ENCODE measurements at places on chromosomes 4 and X.

- no peak for DNase-seq
These were observed 33.3 kb downstream of the F11 start for GRCh38 chr4:186299291-186299690.

DNA sequence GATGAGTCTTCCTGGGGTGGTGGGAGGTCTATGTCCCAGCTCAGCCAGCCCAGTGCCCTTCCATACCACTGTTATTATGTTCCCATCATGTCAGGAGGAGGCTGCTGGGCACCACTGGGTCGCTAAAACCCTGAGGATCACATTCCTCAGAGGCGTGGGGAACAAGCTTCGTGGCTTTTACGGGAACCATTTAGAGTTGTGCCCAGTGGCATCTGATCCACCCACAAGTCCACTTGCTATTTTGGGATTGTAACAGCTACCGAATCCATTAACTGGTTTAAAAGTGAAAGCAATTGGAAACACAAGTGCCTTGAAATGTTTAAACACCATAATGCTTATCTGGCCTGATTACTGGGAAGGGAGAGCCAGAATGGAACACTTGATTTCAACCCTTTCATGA, 13.1 kb upstream of the CCKAR start:
- DNase-seq: no peak

- no peak for DNase-seq
These were observed 47.4 kb upstream of the ZNF518B start for GRCh38 chr4:10504570-10505179.

DNA sequence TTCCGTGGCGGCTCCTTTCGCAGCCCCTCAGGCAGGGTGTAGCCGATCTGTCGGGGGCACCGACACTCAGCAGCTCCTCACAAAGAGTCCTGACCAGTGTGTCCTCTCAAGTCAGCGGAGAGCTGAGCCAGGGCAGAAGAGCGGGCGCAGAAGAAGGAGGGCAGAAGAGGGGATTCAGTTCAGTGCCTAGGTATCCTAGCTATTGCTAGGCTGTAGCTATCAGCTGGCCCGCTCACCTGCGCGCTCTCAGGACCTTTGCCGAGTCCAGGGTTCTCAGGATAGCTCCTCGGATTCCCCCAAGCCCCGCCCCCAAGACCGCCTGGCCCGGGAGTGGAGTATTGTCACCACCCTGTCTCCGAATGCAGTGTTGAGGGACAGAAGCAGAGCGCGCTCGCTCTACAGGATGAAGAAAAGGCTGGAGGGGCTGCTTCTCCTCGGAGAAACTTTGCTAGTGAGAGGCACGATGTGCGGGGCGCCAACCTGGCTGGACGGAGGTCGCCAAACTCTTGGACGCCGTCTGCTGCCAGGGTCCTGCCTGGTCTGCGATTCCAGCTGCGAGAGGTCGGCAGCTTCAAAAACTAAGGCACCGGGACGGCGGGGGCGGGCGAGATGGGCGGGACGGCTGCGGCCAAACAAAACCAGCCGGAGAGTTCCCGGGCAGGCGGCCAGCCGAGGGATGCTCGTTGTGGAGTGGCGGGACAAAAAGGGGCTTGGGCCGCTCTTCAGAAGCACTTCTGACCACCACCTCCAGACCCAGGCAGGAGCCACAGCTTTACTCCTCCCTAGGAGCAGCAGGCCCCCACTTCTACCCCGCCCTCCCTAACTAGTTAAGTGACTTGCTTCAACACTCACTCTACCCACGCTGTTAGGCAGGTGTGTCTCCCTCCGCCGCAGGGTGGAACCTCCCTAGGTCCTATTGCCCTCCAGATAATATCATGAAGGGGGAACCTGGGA, at the start of gene XKRX:
Gene XKRX (minus strand): TSS at position 258 of the 954 bp plus-strand sequence. CDS start 613 bp downstream, outside the sequence.
- peak; percentile 41 for DNase-seq

DNA sequence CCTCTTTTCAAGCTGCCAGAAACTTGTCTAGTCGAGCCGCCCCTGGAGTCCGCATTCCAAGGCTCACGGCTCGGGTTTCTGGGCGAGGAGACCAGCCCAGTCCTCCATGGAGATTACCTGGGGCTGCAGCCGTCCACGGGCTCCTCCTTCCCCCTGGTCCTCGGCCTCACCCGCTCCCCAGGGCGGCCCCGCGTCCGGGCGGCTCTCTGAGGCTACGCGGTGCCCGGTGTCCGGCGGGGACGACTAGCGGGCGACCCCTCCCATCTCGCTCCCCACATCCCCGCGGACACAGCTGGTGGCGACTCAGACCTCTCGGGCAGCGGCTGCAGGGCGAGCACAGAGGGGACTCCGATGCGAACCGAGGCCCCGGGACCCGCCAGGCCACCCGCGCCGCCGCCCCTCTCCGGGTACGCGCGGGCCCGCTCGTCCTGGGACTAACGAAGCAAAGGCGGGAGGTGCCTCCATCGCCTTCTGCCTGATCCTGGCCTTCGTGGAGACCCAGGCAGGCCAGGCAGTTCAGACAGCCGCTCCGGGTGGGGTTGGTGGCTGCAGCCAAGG, 159.4 kb downstream of the TRAM1L1 start:
- DNase-seq: no peak

- no peak for DNase-seq
These were observed 41.4 kb downstream of the SPRY1 start for GRCh38 chr4:123438031-123438430.

DNA sequence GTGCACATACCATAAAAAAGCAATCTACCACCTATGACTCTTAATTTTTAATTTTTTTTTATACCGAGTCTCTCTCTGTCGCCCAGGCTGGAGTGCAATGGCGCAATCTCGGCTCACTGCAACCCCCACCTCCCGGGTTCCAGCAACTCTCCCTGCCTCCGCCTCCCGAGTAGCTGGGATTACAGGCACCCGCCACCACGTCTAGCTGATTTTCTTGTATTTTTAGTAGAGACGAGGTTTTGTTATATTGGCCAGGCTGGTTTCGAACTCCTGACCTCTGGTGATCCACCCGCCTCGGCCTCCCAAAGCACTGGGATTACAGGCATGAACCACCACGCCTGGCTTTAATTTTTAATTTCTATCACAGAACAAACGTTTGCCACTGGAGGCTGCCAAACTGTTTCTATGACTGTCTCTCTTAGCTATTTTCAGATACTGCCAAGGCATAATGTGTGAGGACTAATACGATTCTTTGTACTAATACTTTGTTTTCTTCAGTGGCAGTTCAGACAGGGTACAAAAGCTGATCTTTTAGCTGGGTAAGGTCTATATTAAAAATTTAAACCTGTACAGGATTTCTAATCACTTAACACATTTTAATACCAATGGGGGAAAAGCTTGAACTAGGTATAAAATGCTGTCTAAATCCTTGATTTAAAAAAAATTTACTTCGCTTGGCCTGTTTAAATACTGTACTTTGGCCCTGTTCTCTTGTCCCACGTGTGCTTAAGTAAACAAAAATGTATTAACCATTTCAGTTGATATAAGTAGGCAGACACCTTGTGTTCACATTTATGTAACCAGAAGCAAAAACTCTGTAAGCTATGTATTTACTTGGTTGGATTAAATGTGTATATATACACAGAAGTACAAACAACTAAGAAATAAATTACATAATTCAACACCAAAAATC, 2.3 kb downstream of the PGRMC2 start:
- DNase-seq: no peak

GRCh38 chr4:10671366-10671765, 13.2 kb downstream of the CLNK start:
- no peak for DNase-seq

- no peak for DNase-seq
These were observed 98.3 kb downstream of the RAPGEF2 start for GRCh38 chr4:159201168-159201567.

GRCh38 chr4:114998316-114998715, 115.1 kb downstream of the NDST4 start:
- no peak for DNase-seq

GRCh38 chrX:151386838-151387459, 10.1 kb upstream of the VMA21 start:
- DNase-seq: no peak

DNA sequence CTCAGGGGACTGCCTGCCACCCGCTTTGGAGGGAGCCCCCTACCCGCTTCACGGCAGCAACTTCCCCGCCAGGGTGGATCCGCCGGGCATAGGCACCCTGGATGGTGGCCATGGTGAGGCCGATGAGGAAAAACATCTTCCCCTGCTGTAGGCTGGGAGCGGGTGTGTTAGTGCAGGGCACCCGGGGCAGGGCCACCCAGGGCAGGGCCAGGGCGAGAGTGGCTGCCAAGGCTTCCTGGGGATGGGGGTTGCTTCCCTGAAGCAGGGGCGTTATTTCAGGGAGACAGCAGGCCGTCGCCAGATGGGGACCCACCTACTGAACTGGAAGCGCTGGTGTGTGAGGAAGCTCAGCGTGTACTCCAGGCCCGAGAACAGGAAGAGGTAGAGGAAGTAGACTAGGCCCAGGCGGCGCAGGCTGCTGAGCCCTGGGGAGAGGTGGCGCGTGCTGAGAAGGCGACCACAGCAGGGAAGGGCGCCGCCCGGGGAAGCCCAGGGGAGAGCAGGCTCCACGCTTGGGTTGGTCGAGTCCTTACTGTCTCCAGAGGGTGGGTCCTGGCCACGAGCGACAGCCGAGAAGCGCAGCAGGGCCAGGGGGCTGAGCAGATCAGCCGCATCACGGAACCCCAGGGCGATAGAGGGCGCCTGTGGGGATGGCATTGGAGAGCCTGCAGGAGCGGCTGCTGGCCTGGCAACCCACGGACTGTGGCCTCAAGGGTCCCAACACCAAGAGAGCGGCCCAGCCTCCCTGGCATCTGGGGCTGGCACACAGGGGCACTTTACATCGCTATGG, 31.5 kb downstream of the NOP14 start:
- DNase-seq: no peak

DNA sequence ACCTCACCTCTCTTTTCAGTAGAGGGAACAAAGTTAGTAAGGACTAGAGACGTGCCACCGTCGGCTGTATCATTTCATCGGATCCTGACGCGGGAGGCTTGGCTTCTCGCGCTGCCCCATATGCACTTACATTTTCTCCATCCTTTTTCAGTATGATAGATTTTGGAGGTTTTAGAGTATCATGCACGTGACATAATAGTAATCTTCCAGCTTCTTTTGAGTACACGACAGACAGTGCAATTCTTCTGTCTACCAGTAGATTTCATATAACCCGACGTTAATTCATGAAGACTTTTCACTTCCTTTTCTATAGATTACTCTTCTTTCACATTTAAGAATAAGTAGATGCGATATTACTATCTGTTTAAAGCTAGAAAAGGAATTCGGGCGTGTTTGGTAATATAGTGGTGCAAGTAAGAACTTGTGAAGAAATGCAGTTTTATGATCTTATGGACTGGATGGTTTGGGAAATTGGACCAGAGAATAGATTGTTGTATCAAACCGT, 1.0 kb downstream of the CDS1 start:
- no peak for DNase-seq

DNA sequence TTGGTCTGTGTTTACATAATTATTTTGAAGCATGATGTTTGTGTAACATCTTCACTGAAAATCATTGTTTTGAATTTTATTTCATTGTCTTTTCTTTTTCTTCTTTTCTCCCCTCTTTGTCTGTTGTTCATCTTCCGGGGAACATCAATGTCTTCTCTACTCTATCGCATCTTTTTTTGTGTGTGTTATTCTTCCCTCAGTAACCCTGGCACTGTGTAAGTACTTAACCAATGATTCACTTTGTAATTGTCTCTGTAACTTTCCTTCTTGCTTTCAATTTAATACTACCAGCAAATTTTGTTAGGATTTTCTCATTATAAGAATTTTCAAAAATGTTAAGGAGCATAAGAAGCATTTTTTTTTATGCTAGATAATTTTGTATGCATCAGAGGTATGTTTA, 130.8 kb downstream of the PDLIM5 start:
- DNase-seq: no peak

- DNase-seq: no peak
These were observed 14.0 kb downstream of the APOOL start for GRCh38 chrX:85017721-85018120.

DNA sequence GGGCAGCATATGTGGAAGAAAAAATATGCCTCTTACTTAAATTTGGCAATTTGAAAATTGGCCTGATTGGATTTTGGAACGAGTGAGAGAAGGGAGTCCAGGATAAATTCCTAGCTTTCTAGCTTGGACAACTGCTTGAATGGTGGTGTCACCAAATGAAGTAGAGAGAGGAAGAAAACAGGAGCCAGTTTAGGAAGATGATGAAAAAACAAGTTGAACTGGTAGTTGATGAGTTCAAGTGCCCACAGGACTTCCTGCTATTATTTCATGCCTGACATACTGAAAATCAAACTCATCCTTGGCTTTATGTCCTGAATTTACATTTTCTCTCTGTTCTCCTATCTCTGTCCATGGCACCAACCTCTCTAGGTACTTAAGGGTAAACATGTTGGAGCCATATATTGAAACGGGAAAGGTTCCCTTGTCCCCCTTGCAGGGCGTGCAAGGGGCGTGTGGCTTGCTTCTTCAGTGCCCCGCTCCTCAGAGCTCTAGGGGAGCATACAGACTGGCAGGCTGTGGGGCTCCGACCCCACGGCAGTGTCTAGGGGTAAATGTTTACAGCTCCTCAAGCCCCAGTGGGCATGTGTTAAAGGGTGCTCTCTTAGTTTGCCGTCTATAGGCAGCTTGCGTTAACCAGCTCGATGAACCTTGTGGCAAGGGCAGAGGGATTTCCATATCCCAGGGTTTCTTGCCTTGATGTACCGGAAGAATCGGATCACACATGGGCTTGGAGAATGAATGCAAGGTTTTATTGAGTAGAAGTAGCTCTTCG, 250.7 kb upstream of the PGRMC2 start:
- DNase-seq: no peak
